ENCODE measurements at places on chromosomes 4 and X.

DNA sequence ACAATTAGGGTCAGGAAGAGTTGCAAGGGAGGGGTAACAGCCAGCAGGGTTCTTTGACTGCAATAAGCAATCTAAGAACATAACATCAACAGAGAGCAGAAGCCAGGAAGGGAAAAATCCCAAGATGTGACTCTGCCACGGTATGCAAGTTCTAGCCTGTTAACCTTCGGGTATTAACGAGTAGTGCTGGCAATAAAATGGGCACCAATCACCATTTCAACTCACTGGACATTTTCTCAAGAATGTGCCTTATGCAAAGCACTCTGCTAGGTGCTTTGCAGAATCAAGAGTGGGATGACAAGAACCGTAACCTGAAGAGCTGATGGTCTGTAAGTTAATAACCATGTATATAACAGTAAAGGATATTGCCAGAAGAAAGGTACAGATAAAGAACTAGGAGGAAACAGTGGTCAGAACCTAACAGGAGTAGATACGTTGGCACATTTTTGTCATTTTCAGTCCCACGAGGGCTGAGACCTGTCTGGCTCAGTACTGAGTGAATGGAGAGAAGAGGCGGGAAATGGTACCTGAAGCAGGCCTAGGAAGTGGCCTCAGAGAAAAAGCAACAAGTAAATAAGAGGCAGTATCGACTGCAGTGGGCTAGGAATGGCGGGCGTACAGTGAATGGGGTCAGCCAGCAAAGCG lies 2.7 kb downstream of the ELOVL6 start:
- DNase-seq: peak; percentile 24

DNA sequence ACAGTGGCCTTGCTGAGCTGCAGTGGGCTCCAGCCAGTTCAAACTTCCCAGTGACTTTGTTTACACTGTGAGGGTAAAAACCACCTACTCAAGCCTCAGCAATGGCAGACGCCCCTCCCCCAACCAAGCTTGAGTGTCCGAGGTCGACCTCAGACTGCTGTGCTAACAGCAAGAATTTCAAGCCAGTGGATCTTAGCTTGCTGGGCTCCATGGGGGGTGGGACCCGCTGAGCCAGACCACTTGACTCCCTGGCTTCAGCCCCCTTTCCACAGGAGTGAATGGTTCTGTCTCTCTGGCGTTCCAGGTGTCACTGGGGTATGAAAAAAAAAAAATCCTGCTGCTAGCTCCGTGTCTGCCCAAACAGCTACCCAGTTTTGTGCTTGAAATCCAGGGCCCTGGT lies 168.9 kb upstream of the INTU start:
- DNase-seq: no peak

DNA sequence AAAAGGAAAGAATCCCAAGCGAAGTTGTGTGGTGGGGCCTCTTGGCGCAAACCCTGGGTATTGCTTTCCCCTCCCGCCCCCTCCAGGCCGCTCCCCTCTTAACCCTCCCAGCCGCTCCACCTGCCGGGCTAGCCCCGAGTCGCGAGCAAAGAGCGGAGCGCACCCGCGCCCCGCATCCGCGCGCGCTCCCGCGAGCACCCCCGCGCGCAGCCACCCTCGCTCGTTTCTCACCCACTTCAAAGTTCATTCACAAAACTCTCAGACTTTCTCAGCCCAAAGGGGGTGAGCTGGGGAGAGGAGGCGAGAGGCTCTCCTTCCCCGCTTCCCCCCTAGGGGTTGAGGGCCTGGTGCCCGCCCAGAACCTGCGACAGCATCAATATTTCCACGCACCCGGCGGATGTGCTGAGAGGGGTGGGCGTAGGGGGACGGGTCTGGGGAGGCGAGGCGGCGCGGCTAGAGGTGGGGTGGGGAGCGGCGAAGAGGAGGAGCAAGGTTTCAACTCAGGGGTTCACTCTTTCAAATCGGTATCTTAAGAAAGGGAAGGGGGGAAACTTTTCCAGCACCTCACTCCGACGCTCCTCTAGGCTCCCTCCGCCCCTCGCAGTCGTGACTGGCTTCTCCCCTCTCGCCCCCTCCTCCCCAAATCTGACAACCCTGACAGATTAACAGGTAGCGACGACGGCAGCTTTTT lies 1.8 kb downstream of the MAML3 start:
- DNase-seq: peak; percentile 84

GRCh38 chrX:10216208-10216607 lies 59.4 kb downstream of the CLCN4 start:
- DNase-seq: no peak

GRCh38 chr4:56653461-56654237 lies 27.4 kb downstream of the HOPX start:
- DNase-seq: no peak

GRCh38 chr4:11496351-11496829 lies 67.7 kb upstream of the HS3ST1 start:
- DNase-seq: no peak

DNA sequence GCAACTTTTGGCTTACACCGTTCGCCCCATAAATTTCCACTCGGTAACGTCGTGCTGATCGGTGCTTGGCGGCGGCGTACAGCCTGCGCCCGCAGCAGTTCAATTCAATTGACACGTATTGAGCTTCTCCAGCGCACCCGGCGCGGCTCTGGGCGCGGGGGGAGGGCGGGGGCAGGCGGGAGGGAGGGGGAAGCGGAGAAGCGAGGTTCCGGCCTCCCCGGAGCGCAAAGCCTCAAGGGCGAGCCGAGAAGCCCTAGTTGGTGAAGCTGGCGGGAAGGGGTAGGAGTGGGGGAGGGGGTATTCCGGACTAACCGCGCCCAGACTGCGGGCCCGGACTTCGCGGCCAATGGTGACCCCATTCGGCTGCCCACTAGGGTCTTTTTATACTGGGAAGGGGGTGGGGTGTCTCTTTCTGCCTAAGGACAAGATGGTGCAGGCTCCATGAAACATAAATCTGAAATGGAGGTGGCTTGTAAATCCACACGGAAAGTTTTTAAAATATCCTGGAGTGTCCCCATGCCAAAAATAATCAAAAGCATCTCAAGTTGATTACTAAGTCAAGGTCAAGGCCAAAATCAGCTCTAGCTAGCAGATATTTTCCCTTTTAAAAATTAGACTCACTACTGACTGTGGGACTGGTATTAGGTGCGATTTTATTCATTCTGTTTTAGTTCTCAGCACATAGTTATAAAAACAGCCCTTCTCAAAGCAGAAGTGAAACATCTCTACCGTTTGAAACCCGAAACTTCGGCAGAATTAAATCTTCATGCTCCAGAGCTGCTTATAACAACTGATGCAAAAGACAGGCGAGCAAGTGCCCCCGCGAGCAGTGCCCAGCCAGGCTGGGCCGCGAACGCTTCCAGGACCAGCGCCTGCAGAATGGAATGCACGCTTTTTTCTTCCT lies 1.5 kb upstream of the BCOR start:
- peak; percentile 62 for DNase-seq

DNA sequence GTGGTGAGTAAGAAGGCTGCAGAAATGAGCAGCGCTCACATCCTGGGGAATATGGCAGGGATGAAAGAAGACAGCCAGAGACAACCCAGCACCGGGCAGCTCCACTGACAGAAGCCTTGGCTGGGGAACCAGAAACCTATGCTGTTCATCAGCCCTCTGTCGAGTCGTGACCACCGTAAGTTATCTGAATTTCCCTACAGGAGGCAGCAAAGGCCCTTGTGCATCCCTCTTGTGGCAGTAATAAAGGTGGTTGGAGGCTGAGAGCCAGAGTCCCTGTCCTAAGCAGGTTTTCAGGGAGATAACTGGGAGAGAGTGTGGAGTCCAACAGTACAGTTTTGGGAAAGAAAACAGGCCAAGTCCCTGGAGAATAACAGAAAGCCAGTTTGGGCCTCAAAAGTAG lies 194.0 kb upstream of the BOD1L1 start:
- DNase-seq: no peak
